PC-3 (cell line): ENCODE measurements at places on chromosomes 3 and 15. TPM values are rescaled to one million over a fixed set of nuclear protein-coding genes. Genes with fewer than 3 reads are reported as not detected.

CNTN4 gene
- total RNA-seq = not detected in 2 replicates

DNA sequence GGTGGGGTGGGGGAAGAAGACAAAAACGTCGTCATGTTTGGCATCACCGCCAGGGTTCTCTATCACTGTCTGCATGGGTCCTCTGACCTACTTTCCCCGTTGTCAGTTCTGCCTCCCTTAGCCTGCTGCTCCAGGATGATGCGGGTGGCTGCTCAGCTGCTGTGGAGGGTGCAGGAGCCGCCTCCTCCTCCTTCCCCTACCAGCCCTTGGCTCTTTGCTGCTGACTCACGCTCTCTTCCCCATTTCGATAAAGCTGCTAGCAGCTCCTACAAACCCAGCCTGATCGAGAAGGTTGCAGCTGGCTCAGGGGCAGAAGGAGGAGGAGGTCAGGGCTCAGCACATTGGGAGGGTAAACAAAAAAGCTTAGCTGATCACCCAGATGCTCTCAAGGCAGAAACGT is 49.5 kb upstream of the SEC13 start:
- DNase-seq = no peak

DNA sequence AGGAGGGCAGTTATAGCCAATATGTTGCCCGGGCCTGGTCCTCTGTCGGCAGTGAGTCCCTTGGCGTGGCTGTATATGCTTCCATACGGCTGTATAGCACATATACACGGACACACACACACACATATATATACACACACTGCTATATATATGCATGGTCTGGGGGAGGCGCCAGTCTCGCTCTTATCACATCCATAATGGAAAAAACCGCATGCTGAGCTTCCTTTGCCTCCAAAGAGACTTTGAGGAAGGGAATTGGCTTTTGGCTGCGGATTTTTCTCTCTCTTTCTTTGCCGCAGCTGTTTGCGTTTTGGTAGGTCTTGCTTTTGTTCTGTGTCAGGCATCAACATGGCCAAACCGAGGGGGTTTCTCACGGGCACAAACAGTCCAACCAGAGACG is 11.3 kb upstream of the TMEM115 start:
- DNase-seq = peak; percentile 55

- DNase-seq = peak; percentile 41
Measured at GRCh38 chr15:79849789-79850188, 47.0 kb downstream of the MTHFS start.

GRCh38 chr3:108088697-108089096 is 2.1 kb downstream of the CD47 start:
- peak; percentile 32 for DNase-seq

KCNMB3 gene
- total RNA-seq = 1.2 and 2.3 TPM in 2 replicates

MORC1 gene
- total RNA-seq = not detected in 2 replicates

DNA sequence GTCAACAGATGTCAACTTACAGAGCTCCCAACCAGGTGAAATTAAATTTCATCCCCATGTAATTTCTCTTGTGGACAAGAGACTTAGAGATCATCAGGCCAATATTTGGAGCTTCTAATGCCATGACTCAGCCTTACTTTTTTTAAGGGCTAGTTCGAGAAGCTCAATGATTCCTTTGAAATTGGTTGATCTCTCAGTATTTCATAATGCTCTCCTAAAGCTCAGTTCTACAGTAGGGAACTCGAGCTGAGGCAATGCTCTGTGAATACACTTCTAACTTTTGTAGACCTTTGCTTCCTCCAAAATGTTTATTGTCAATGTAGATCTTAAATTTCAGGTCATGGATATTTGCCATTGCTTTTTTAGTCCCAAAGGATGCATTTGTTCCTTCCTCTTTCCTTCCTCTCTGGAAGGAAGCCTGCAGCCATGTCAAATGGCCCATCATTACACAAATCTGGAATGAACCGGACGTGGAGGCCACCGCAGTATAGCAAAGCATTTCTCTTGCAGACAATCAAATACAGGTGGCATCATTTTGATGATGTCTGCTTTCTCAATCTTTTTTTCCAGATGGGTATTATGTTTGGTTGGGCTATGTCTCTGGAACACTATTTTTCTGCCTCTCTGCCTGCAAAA is 28.3 kb downstream of the STARD5 start:
- no peak for DNase-seq

- DNase-seq = no peak
Measured at GRCh38 chr15:20344601-20345400, 196.8 kb downstream of the GOLGA6L6 start.

GRCh38 chr3:64732576-64732975 is 44.8 kb upstream of the ADAMTS9 start:
- DNase-seq = no peak

DNA sequence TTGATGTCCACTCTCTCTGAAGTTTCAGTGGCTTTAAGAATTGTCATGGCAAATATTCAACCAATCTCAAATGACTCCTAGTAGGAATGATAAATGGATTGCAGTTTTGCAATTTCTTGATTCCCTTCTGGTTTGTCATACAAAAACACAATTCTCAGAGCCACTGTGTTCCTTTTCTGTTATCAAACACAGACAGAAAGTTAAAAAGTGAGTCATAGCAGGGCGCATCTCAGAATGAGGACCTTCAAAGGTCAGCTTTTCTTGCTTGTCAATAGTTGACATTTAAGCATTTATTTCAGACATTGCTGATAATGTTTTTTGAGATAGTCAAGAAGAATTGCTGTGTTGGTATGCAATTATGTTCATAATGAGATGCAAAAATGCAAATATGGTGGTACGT is 405.9 kb downstream of the NR2F2 start:
- DNase-seq = no peak
